ENCODE measurements at places on chromosomes 2 and 18.

- peak; percentile 57 for DNase-seq
Measured at GRCh38 chr2:96927405-96928171, 57.7 kb upstream of the SEMA4C start.

DNA sequence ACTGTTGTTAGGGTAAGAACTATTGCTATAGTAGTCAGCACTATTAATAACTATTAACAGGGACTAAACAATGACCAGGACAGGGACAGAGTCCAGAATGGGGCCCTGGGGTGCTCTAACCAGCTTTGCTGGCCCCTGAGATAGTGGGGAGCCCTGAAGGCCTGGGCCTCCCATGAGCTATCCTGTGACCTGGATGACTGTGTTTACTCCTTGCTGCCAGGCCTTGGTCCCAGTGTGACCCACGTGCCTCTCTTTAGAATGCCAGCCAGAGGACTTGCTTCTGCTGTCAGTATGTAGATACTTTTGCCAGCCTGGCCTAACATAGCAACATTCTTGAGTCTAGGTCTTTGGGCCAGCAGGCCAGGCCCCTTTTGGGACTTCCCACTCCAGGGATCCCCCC lies 11.4 kb downstream of the CDK5R2 start:
- DNase-seq: no peak

- no peak for DNase-seq
Measured at GRCh38 chr18:70335892-70336726, 47.3 kb downstream of the SOCS6 start.

GRCh38 chr18:813172-814071 lies 1.4 kb upstream of the YES1 start:
- no peak for DNase-seq

DNA sequence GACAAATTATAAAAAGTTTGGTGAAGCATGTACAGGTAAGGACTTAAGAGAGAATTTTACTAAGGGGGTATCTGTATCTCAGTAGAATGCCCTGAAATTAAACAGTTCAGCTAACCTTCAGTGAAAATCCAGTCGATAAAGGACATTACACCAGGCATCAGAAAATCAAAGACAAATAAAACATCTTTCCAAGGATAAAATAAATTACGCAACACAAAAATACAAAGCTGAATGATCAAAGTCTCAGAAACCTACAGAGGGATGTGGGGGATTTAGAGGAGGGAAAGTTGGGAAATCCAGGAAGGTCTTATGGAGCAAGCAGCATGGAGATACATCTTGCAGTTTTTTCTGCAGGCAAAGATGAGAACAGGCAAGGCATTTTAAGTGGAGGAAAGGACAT lies 384.1 kb downstream of the TNS1 start:
- no peak for DNase-seq

GRCh38 chr2:129074298-129074920 lies 755.7 kb upstream of the HS6ST1 start:
- DNase-seq: no peak

DNA sequence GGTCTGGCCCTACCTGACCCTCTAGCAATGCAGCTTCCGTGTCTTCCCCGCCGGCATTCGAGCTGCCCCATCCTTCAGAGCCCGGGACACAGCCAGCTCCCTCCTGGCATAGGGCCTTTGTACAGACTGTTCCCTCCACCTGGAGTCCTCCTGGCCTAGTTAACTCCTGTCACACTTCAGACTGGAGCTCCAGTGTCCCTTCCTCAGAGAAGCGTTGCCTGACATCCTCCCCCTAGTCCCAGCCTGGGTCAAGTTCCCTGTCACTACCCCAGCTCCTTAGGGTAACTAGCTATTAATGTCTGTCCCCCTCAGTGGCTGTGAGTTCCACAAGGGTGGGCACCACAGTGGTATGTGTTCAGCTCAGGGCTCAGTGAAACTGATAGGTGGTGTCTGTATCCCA lies 45.5 kb upstream of the LOXHD1 start:
- DNase-seq: no peak

GRCh38 chr2:102418421-102418961 lies 4.5 kb upstream of the IL18RAP start:
- no peak for DNase-seq

DNA sequence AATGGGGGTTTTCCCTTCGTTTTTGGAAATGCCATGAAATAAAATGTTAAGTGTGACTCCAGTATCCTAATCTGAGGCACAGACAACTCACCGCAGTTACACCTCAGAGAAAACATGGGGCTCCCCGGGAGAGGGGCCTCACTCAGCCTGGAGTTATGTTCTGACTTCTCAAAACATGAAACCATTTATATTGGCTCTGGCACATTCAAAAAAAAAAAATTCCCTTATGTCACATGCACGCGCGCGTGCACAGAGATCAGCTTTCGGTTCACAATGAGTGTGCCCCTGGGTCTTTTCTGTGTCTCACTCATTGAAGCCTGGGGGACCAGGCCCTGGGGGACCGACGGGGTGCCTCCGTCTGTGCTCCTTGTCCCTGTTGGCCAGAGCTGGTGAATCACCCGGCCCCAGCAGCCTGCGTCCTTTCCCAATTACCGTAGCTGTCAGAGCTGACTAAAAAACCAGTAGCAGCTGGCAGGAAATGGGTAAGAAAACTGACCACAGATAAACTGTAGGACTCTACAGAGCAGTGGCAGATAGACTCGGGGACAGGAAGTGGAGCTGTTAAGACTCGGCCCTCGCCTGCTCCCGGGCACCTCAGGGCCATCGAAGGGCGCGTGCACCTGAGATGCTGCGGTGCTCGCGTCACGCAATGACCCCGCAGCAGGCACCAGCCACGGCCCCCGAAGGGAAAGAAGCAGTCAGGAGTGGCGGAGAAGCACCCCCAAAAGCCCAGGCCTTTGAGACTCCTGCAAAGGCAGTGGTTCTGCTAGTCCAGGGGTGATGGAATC lies 138.3 kb upstream of the ID2 start:
- DNase-seq: no peak

- DNase-seq: no peak
Measured at GRCh38 chr2:96648306-96648930, 5.9 kb downstream of the FER1L5 start.

DNA sequence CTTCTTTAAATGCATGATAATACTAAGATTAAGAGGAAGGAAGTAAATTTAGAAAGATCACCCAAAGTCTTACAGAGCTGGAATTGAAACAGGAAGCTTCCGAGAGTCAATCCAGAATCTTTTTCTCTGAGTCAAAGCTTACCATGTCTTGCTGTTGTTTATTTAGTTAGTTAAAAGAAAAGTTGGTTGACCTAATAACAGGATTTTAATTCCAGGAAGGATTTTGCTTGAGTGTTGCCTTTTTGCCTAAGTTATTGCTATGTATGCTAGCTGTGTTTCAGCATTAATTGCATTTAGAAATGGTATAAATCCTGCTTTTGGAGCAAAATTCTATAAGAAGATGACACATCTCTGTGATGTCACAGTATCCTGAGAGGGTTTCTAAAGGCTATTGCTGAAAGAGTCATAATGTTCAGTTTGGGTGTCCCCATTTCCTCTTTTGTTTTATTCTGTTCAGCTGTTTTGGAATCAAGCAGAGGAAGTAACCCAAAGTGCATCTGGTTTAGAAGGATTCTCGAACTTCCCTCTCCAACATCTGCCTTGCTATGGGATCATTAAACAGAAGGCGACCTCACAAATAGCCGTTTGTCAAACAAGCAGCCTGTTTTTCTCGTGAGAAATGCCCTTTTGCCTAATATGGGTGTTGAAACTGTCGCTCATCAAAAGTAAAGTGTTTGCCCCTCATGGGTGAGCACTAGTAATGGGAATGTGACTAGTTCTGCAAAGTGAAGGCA lies 271.5 kb upstream of the MMADHC start:
- no peak for DNase-seq

DNA sequence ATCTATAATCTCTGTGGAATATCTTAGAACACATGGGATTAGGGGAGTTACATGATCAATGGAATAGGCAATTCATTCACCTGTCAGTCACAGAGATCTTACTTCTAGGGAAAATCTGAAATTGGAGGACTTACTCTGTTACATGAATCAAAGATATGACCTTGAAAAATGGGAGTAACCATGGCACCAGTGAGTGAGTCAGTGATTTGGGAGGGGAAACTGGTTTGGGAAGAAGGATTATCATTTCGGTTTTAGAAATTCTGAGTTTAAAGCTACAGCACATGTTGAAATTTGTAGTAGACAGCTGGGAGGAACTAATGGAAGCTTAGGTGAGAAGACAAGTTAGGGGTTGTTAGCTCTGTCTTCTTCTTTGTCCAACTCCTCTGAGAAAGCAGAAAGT lies 153.7 kb downstream of the CAMKMT start:
- DNase-seq: no peak

GRCh38 chr2:29892585-29893259 lies 28.7 kb downstream of the ALK start:
- DNase-seq: no peak

DNA sequence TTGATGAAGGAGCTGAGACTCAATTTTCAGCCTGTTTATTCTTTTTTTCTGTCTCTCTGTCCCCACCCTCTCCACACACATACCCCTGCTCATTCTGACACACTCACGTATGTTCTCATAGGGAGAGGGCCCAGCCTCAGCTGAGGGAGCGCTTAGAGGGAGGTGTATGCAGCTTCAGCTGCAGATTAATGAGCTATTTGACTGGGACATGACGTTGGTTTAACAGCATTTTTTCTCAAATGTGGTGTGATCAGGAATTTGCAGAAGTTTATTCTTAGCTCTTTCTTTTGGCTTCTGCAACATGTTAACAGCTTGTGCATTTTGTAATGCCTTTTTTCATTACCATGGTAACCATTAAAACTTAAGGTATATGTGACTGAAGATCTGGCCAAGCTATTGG lies 1547.1 kb upstream of the PIK3C3 start:
- DNase-seq: no peak

GRCh38 chr2:149360106-149360505 lies 29.7 kb downstream of the LYPD6 start:
- DNase-seq: no peak

DNA sequence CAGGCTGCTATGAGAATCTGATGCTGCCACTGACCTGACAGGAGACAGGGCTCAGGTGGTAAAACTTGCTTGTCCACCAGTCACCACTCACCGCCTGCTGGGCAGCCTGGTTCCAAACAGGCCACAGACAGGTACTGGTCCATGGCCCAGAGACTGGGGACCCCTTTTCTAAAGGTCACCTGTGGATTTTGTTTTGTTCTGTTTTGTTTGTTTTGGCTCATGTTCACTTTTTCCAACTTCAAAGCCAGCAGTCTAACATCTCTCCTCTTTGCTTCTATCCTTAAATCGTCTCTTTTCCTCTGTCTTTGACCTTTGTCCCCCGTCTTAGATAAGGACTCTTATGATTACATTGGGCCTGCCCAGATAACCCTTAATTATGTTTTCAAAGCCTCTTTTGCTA lies 3.3 kb upstream of the CERKL start:
- no peak for DNase-seq

DNA sequence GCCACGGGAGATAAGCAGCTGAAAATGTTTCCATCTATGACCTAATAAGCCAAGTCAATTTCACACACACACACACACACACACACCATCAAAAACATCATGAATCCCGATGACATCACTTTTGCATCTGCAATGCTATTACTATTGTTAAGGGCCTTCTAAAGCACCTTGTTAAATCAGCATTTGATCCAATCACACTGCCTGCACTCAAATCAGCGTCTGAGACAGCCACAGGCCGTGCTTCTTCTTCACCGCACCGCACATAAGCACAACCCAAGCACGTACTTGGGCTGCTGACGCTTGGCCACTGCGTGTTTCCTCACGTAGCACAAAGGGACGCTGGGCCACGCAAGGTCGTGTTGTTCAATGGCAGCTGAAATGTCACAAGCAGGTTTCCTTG lies 15.8 kb upstream of the MTCL1 start:
- no peak for DNase-seq

DNA sequence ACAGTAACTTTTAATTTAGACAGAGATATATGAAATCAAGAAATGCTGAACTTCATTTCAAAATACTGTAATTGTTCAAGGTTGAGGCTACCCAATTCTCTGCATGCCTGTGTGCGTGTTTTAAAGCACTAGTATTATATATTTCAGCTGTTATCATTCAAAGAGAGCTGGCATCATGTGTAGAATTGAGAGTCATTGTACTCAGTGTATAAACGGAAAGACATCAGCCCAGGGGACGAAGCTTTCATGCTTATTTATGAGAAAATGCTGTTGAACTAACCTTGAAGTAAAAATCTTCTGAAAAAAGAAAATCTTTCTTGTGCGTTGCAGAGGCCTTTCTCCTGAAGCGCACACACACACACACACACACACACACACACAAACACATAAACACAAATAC lies 48.4 kb downstream of the MYCN start:
- DNase-seq: no peak

GRCh38 chr2:62265106-62265505 lies 69.2 kb downstream of the B3GNT2 start:
- no peak for DNase-seq

DNA sequence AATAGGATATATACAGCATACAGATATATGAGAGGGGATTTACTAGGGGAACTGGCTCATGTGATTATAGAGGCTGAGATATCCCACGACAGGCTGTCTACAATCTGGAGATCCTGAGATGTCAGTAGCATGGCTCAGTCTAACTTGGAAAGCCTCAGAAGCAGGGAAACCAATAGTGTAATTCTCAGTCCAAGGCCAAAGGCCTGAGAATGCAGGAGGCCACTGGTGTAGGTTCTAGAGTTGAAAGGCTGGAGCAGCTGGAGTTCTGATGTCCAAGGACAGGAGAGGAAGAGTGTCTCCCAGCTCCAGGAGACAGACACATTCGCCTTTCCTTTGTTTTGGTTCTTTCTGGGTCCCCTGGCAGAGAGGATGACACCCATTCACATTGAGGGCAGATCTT lies 20.1 kb upstream of the CCBE1 start:
- no peak for DNase-seq

- no peak for DNase-seq
Measured at GRCh38 chr2:122168799-122169198, 413.3 kb downstream of the TSN start.

GRCh38 chr2:130824492-130825061 lies 12.1 kb upstream of the ARHGEF4 start:
- DNase-seq: peak; percentile 14

DNA sequence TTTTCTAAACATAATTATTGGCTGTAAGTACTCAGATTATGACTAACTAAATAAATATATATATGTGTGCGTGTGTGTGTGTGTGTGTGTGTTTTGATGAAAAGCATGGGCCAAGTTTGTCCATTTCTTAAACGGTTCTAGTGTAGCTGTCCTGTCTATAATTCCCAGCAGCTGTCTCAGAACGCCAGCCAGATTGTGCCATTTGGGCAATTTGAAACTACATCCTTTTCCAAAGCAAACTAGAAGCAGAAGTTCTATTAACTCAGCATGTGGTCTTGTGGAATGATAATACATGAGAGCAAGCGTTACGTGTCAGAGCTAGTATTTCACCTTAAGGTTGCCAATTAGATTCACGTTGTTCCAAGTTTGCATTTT lies 1.7 kb downstream of the ARHGAP28 start:
- no peak for DNase-seq

DNA sequence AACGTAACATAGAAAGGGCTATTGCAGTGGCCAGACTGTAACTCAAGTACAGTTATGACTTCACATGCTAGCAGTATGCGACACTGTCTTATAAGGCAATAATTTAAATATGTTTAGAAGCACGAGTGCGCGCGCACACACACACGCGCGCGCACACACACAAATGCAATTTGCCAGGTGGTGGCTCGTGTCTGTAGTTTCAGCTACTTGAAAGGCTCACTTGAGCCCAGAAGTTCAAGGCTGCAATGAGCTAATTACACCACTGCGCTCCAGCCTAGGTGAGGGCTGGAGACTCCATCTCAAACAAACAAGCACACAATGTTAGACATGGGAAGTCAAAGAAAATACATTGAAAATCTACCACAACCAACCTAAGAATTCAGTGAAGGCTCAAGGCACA lies 103.7 kb downstream of the USP34 start:
- DNase-seq: no peak
